ENCODE measurements at places on chromosomes 4 and X.

DNA sequence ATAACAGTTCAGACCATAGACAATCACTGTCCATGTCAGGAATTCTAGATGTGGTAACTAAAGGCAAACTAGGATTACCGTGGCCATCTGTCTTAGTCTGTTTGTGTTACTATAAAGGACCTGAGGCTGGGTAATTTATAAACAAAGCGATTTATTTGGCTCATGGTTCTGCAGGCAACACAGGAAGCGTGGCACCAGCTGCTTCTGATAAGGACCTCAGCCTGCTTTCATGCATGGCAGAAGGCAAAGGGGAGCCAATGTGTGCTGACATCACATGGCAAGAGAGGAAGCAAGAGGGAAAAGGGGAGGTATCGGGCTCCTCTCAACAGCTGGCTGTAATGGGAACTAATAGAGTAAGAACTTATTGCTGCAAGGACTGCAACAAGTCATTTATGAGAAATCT is 376.7 kb downstream of the GPM6A start:
- no peak for DNase-seq

- no peak for DNase-seq
Measured at GRCh38 chr4:126004941-126005340, 690.2 kb downstream of the FAT4 start.

DNA sequence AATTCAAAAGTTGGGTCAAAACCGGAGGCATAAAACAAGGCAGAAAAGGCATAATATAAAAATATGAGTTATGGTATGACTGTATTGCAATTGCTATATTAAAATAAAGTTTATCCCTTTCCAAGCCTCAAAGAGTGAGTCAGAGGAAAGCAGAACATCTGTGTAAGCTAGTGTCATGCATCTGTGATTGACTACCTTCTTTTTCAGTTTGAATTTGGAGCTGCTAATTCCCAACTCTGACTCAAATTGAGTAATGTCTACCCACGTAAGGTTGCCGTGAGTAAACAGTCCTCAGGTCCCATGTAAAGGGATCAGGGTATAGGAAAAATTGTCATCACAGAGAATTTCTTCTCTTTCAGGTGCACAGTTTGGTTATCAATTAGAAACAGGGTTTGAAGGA is 6.5 kb upstream of the SLITRK4 start:
- no peak for DNase-seq

GRCh38 chrX:56314334-56314733 is 82.2 kb downstream of the KLF8 start:
- no peak for DNase-seq

- no peak for DNase-seq
Measured at GRCh38 chr4:183716302-183716701, 57.2 kb downstream of the TRAPPC11 start.

- DNase-seq = no peak
Measured at GRCh38 chr4:38092701-38093100, 132.5 kb downstream of the PTTG2 start.

DNA sequence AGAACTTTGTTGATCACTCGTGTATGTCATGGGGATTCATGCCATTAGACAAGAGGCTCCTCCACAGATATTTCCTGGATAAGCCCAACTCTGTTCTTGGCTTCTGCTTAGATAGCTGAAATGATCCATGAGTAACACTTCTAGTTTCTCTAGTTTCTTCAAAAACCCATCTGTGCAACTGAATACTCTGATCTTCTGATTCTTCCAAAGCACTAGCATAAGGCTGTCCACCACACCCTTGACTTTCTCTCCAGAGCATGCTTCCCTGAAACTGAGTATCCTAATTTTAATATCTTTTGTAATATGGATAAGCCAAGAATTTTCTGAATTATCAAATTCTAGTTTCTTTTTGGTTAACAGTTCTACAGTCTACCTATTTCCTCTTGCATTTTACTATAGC is 118.6 kb upstream of the TAPT1 start:
- DNase-seq = no peak

- no peak for DNase-seq
Measured at GRCh38 chr4:81786063-81786763, 314.5 kb upstream of the RASGEF1B start.

DNA sequence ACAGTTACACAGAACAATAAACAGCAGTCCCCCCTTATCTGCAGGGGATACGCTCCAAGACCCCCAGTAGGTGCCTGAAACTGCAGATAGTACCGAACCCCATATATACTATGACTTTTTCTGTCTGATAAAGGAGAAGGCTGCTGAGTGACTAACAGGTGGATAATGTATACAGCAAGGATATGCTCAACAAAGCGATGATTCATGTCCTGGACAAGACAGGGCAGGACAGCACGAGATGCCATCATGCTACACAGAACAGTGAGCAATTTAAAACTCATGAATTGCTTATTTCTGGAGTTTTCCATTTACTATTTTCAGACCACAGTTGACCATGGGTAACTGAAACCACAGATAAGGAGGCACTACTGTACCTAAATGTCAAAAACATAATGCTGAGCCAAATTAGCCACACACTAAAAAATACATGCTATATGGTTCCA is 76.1 kb downstream of the MANBA start:
- no peak for DNase-seq

DNA sequence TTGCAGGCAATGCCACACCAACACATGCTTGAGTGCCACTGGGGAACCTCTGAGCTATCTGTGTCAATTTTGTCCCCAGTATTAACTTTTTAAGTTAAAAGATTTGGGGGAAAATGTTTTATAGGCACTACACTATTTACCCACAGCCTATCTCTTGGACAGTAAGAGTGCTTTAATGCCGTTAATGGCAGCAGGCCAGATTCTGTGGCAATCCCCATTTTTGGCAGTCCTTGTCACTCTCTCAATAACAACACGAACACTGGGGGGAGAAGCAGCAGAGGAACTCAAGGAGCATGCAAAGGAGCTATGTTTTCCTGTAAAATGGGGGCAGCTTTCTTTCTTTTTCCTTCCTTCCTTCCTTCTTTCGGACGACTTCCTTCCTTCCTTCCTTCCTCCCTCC is 168.6 kb downstream of the NSUN7 start:
- DNase-seq = peak; percentile 55
